ENCODE measurements at places on chromosomes 12 and 14.

GRCh38 chr14:44866322-44866721, 95.4 kb downstream of the KLHL28 start:
- DNase-seq, result no peak

DNA sequence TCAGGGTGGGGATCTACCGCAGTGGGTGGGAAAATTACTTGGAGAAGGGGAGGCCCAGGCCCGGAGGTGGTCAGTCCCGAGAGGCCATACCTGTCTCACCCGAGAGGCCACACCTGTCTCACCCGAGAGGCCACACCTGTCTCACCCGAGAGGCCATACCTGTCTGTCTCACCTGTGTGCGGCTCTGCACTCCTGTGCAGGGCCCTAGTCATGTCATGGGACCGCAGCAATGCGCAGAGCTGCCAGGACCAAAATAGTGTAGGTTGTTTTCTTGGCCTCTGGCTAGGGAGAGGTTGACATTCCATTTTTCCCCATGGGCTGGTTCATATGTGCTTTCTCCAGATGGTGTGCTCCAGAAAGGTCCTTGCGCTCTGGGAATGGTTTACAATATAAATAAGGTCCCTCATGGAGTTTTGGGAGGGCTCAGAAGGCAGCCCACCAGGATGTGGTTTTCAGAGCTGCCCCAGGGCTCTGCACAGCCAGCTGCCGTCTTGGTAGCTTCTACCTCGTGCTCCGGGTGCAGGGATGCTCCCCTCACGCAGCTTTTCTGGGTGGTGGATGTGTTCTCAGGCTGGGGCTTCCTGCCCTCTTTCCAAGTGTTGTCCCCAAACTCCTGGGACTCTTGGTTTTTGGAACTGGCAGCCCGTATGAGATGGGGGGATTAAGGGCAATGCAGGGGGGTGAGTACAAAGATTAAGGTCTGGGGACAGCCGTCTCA, 58.2 kb downstream of the CACNA1C start:
- DNase-seq, result no peak

DNA sequence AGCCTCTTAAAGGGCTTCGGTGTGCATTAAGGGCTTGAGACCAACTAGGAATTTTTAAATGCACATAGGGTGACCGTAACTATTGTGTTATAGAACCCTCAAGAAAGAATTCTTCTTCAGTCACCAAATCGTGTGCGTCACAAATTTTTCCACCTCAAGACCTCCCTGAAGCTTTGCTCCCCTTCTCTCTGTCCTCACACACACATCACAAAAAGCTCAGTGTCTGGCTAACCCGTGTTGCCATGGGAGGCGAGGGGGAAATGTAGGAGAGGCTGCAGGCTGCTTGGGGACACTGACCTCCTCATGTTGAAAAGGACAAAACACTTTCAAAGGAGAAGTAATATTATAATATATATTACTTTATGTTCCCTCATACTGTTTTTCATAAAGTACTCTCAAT, 10.6 kb downstream of the SSPN start:
- DNase-seq, result no peak

- DNase-seq, result no peak
These were observed 354.2 kb downstream of the TMEM132D start for GRCh38 chr12:129549656-129550055.

- DNase-seq, result no peak
These were observed 79.2 kb downstream of the C14orf132 start for GRCh38 chr14:96118391-96118790.

DNA sequence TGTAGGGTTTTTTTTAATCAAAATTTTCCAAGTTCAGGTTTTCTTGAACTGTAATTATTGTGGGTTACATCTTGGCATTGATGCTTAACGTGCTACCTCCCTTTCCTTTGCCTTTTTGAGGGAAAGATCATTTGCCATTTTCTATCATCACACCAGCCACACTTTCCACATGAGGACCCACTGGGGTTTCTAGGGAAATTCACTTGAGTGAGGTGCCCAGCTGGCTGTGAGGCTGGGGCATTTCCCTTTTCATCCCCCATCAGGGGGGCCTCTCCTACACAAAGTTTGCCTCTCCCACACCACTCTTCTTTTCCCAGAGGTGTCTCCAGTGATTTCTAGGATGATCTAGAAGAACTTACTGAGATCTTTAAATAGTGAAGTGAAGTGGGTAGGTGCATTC, 335.7 kb downstream of the BMP4 start:
- no peak for DNase-seq
